CD4-positive, alpha-beta T cell treated with Interleukin-15 for 1 hour (primary cell): ENCODE measurements at places on chromosomes 6 and 20.

DNA sequence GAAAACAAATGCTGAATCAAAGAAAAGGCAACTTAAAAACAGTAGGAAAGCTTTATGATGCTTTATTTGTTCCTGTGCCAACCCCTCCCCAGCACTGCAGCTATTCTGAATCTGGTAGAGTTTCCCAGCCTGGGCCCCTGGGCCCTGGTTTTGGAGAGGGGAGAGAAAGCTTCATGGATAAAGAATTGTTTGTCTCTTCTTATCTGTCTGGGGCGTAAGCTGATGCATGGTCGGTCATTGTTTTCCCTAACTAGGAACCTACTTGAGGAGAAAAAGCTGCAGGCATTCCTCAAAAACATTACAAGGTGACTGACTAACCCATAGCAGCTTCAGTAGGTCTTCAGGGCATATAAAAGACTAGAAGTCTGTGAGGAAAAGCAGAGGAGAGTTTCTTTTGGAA lies 758.1 kb upstream of the EPHA7 start:
- DNase-seq, result no peak

GRCh38 chr6:1538810-1539478 lies 70.8 kb upstream of the FOXC1 start:
- DNase-seq, result no peak

GRCh38 chr6:34667481-34668238 lies 28.9 kb downstream of the ILRUN start:
- no peak for DNase-seq

GRCh38 chr6:32086661-32087573 lies 22.2 kb downstream of the TNXB start:
- DNase-seq, result no peak

- DNase-seq, result no peak
Measured at GRCh38 chr6:54238396-54238795, 69.8 kb upstream of the TINAG start.

DNA sequence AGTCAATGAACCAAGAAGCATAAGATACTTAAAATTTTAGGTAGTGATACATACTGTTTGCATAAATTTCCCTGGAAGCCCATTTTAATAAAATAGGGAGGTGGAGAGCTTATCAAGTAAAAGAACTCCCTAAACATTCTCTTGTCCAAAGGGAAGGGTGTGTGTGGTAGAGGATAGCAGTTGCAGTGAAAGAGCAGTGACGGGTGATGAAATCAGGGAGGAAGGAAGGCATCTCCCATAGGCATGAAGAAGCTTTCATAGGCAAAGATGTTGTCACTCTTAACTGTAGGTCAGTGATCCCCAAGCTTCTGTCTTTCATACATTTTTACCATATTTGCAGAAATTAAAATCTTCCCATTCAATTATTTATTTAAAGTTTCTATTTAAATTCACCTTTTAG lies 60.0 kb upstream of the ZNF831 start:
- no peak for DNase-seq

GRCh38 chr20:35571555-35571954 lies 29.7 kb downstream of the ERGIC3 start:
- no peak for DNase-seq

DNA sequence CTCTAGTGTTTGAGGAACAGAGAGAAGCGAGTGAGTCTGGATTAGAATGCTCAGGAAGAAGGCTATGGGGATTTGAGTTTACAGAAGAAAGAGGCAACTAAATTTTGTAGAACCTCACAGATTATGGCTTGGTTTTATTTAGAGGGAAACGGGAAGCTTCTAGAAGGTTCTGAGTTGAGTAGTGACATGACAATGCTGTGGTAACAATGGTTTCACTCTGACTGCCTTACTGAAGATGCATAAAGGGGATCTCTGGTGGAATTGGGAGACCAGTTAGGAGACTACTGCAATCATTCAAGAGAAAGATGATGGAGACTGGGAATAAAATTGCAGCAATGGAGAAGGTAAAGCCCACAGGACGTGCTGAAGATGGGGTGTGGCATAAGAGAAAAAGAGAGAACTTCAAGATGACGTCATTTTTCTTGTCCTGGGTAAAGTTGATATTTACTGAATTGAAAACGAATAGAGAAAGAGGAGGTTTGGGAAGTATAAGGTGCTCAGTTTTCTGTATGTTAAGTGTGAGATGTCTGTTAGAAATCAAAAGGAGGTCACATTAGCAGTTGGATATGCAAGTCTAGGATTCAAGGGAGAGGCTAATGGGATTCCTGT lies 710.1 kb upstream of the NRSN1 start:
- no peak for DNase-seq

- no peak for DNase-seq
Measured at GRCh38 chr20:54642864-54643667, 167.7 kb downstream of the DOK5 start.

- DNase-seq, result no peak
Measured at GRCh38 chr6:149166336-149166735, 151.2 kb upstream of the TAB2 start.

GRCh38 chr6:15948930-15949900 lies 179.7 kb upstream of the MYLIP start:
- no peak for DNase-seq

- DNase-seq, result no peak
Measured at GRCh38 chr20:11117808-11118528, 444.2 kb upstream of the JAG1 start.

GRCh38 chr6:144266091-144266649 lies 19.0 kb upstream of the UTRN start:
- no peak for DNase-seq

DNA sequence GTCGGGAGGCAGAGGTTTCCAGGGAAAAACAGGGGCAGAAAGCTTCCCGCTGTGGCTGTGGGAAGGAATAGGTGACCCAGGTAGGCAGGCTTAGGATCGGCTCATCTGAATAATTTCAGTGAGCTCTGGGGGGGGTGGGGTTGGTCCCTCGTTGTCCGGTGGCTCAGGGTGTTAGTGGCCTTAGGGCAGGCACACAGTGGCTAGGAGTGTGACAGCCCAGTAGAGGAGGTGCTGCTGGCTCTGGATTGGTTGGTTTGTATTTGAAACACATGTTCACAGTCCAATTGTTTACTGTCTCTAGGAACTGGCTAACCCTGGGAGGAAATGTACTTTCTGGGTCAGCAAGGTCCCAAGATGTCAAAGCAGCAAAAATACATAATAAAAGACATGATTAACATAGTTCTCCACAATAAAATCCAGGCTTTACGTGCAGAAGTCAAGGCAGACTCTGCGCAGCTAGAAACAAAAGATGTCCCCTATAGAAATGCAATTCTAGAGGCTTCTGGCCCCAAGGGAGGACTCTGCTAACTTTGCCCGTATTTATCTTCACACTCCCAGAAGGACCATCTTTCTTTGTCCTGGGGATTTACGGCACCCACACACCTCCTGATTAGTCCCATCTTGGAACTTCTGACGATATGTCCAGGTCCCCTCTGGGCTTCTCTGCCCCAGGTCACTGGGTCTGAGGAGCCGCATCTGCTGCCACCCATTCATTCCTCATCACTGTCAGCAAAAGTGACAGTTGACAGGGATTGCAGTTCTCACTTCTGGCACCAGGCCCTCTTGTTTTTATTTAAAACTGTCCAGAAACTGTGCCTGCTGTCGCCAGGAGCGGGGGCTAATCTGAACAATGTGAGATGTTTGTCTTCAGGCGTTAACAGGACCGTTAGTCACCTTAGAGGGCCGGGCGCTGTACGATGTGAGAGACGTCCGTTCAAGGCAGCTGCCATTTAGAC lies 18.7 kb downstream of the MOCS3 start:
- DNase-seq, result no peak

DNA sequence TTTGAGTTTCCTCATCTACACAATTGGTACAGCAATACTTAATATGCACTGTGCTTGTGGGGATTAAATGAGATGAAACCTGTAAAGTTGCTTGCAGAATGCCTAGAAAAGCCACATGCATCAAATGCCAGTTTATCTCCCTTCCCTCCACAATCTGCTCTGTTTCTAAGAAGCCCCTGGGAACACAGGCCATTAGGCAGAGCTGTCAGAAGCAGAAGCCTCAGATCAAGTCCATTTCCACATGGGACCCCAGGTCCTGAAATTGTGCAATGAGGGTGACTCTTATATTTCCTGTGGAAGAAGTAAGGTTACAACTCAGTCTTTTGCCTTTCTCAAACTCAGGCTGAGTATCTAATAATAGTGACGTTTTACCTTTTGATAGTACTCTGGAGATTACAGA lies 737.4 kb downstream of the KIF16B start:
- DNase-seq, result no peak

- DNase-seq, result peak; percentile 28
Measured at GRCh38 chr6:36131511-36132245, 1.4 kb downstream of the MAPK13 start.

GRCh38 chr6:56004426-56004825 lies 129.0 kb upstream of the BMP5 start:
- no peak for DNase-seq

DNA sequence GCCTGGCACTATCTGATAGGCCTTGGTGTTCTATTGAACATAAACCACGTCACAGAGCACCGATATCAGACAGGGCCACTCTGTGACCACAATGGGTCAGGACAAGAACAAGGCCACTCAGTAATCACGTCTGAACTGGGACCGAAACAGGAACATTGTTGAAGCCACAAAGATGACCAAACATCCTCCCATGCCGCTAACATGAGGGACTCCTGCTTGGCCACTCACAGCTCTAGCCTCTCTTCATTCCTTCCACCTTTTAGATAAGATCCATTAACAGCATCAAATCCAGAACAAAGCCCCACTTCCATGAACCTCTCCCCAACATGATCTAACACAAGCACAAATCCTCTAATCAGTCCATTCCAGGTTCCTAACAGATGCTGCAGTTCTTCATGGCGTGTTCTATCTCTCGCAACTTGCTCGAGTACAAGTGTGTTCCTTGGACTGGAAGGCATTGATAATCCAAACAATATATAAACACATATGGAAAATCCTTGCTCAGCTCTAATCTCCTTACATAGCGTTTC lies 7.4 kb downstream of the SIRT5 start:
- DNase-seq, result no peak

DNA sequence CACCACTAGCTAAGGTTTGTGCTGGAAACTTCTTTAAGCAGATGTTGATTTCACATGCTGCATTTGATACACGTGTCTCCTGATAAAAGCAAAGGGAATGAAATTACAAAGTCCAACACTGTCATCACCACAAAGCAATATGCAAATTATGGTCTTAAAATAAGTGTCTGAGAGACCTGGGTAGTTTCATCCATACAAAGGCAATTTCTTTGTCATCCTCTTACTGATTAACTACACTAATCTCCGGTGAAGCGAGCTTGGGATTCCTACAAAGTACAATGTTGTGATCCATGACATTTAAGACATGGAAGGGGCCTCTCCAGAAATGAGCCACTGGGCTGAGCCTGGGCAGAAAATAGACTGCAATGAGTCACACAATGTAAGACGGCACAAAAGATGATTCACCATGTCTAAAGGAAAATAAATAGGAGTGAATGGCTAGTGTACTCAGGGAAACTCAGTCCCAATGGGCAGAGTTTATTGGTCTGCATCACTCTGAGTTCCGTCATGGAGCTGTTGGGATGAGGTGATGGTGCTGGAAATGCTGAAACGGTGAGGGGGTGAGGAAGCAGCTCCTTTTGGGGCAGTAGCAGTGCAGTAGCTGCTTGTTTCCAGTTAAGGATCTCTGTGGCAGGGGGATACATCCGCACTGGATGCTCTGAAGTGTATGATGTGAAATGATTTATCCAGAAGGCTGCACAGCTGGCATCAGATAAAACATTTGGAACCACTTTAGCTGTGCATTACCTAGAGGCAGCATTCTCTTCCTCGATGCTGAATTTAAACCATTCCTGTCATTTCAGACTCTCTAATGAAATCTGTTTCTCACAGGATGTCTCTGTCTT lies 103.3 kb downstream of the IBTK start:
- no peak for DNase-seq

DNA sequence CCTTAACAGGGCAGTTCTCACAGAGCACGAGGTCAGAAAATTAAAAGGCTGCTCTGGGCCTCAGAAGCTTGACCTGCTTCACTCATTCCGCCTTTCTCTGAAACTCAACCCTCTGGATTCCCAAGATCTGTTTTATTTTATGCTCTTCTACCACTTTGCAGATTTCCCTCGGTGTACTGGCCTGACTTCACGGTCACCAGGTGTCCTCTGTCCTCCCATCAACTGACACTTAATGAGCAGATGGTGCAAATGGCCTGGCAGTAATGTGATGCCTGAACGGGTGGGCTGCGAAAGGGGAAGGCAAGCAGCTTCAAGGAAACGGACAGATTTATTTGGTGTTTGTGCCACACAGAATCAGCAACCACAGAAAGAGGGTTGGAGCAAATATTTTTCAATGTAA lies 169.7 kb upstream of the TFAP2D start:
- DNase-seq, result no peak

GRCh38 chr6:41531591-41532582 lies 14.3 kb upstream of the FOXP4 start:
- DNase-seq, result peak; percentile 42

- DNase-seq, result peak; percentile 84
Measured at GRCh38 chr6:27864906-27865849, 47.0 kb downstream of the OR2B2 start.

DNA sequence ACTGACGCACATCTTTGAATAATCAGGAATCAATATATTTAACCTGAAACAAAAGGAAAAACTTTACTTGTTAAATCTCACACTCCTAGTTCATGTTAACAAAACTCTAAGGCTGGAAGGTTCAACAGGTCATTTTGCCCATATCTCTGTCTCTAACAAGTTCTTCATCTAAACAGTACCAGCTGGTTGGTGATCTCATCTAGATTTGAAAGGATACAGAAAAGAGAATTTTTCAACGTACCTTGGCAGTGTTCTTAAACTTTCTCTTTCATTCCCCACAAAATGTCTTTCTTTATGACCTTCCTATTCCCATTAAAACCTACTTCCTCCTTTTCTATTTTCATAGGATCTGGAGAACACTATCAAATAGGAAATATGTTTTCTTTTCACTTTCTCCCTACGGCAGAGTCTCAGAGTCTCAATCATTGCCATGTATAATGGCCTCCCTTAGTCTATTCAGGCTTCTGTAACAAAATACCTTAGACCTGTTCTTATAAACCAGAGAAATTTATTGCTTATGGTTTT lies 111.3 kb downstream of the TBX18 start:
- DNase-seq, result no peak

DNA sequence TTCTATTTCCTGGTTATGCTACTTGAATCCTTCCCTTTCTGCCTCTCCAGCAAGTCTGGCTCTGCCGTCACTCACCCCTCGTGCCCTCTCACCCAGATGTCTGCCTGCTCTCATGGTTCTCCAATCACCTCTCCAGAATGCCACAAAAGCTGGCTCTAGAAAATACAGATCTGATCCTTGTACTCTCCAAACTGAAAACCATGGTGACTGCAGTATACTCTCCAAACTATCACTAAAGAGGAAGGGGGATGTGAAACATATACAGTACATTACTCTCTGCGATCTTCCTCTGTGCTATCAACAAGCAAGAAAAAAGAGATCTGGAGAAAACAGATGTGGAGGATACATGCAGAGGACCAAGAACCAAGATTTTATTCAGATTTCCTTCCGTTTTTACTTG lies 91.1 kb downstream of the ATXN1 start:
- DNase-seq, result no peak

DNA sequence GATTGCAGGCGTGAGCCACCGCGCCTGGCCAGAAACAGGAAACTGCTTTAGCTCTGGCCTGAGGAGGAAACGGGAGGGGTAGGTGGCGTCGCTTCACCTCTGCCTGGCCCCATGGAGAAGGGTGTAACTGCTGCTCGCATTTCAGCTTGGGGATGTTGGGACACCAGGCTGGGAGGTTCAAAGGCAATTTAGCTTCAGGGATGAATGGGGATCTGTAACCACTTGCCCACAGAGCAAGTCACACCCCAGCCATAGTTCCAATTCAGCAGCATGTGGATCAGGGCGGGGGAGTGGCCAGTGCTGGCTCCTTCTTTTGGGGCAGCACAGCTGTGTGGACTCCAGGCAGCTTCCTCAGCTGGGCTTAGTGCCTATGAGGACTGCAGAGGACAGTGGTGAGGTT lies 34.8 kb upstream of the NUP153 start:
- DNase-seq, result no peak
